ENCODE measurements at places on chromosomes 5 and 9.

DNA sequence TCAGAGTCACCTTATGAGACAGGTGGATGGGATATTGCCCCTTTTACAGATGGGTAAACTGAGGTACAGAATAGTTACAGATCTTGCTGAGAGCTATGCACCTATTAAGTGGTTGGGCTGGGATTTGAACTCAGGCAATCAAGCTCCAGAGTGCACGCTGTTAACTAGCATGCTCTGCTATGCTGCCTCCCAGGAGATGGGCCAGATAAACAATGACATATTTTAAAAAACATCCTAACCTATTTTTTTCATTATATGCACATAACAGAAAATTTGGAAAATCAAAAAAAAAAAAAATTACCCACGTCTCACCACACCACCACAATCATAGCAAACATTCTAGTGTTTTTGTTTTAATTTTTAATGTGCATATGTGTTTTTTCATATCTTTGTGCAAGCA lies 123.4 kb upstream of the STC2 start:
- DNase-seq: no peak

- DNase-seq: no peak
Observed at GRCh38 chr9:84224246-84224645, 116.3 kb downstream of the SLC28A3 start.

- DNase-seq: no peak
Observed at GRCh38 chr5:176702671-176703641, 55.7 kb downstream of the TSPAN17 start.

DNA sequence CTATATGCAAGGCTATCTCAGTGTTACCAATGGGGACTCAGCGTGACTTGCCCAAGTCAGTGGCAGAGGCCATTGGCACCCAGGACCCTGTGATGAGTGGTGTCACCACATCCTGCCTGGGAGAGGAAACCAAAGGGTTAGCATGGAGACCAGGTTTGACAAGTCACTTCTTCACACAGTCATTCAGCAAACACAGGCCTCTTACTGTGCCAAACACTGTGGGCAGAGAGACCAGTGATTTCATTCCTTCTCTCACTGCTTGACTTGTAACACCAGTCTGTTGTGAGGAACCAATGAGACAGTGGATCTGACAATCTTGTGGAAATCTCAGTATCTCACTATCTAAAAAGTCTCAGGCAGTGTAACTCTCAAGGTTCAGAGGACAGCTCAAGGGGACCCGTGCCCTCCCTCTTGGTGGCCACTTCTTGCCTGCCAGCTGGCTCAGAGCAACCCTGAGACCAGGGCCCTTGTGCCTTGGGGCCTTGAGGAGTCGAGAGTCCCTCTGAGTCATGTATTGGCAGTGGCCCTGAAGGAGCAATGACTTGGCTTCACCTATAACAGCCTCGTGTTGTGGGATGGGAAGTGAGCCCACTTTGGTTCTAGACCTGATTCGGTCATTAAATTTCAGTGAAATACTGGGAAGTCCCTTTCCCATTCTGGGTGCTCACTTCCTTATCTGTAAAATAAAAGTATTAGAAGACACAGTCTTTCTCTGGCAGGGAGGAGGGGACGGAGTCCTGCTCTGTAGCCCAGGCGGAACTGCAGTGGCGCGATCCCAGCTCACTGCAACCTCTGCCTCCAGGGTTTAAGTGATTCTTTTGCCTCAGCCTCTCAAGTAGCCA lies 1.6 kb downstream of the FABP6 start:
- no peak for DNase-seq

- no peak for DNase-seq
Observed at GRCh38 chr5:12615141-12615820, 711.0 kb upstream of the CTNND2 start.

- DNase-seq: no peak
Observed at GRCh38 chr5:17277907-17278306, 60.5 kb downstream of the BASP1 start.

GRCh38 chr5:18544421-18544820 lies 910.2 kb downstream of the TAF11L14 start:
- no peak for DNase-seq

DNA sequence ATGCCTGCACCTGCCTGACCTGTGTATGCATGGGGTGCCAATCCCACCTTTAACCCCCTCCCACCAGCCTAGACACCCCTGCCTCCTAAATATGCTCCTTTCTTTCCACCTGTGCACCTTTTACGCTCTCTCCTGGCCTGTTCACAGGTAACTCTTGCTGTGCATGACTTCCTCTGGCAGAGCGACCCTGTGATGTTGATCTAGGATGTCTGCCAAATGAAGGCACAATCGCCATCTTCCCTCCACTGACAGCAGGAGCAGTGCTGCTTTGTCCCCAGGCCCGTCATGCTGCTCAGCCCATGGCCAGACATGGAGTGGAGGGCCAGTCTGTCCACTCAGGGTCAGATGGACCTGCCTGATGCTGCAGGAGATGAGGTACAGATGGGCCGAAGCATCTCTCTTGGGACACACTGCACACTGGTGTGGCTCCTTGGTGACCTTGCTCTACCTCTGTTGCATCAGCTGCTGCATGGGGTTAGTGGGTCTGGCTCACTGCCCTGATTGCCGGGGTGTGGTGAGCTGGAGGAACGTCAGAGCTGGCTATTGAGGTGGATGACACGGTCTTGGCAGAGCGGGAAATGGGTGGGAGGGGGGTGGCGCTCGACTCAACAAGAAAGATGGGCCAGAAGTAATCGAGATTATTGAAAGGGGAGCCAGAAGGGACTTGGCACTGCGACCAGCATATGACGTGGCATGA lies 101.7 kb upstream of the PITX1 start:
- no peak for DNase-seq

GRCh38 chr9:127633216-127633862 lies 21.3 kb downstream of the STXBP1 start:
- no peak for DNase-seq

GRCh38 chr5:133900534-133901270 lies 67.7 kb downstream of the C5orf15 start:
- no peak for DNase-seq

DNA sequence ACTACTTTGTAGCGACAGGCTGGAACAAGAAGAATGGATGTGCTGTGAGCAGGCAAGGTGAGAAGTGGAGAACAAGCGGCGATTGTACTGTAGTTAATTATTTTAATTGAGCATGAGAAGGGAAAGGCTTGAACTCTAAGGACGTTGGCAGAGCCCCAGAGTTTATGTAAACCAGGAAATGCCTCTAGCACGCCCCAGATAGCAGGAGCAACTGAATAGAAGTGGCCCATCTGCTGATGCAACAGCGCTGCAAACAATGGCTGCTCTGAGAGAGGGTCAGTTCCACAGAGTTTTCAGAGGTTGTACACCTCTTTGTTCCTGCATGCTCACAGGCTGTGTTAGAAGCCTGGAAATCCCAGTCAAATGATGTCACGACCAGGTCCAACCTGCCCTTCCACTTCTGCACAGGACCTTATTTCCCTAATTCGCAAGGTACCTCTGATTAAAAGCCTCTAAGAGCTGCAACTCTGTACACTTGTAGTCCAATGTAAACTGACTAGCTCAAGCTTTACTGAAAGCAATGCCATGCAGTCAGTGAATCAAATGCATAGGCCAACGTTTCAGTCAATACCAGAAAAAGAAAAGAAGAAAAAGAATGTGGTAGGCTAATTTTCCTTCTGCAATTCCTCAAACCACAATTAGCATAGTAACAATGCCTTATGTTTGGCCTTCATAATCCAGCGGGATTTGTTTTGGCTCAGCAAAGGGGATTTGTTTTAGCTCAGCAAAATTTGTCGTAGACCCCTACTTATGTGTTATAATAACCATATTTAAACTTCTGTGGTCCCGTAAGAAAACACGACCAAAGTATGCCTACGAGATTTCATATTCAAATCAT lies 119.6 kb upstream of the RETREG1 start:
- peak; percentile 29 for DNase-seq

- no peak for DNase-seq
Observed at GRCh38 chr5:36887532-36887931, 11.0 kb downstream of the NIPBL start.

DNA sequence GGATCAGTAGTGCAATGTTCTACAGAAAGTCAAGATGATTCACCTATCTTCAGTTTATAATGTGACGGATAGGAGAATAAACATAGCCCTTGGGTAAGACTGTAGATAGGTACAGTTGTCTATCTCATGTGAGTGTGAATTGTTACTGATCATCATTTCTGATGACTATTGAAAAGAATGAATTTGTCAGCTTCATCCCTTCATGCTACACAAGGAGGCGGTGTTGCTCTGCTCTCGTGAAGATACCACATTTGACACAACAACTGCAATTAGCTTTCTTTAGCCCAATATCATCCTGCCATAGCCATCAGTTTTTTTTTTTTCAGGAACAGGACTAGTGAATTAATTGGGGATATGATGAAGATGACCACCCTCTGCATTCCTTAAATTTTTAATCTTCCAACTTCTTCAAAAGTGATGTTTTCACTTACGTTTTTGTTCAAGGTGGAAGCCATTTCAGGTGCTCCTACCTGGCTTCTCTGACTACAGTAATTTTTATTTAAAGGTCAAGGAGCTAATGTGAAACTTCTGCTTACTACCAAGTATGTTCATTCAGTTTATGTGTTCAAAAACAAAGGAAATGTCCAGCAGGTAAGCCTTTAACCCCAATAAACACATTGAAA lies 152.9 kb upstream of the MOCS2 start:
- DNase-seq: no peak

DNA sequence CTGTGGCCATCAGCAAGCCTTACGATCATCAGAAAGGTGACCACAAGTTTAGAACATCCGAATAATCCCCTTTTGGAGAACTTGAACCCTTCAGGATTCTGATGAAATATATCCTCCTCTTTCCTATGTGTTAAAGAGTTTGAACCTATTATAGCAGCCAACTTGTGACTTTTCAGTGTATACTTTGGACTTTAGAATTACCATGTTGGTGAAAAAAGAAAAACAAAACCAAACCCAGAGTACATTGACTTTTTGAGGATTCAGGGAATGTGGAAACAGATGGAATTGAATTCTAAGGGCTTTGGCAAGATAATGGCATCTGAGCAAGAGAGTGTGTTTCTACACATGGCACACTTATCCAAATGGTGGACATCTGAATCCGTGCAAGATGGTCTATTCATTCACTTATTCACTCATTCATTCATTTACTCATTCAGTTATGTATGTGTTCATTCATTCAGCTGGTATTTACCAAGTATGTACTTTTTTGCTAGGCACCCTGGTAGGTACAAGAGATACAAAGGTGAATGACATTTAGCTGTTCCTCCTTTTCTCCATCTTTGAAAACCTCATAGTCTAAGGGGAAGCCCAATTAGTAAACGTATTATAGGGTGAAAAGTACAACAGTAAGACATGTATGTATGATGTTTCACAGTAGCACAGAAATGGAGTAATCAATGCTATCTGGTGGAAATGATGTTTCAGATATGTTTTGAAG lies 91.8 kb downstream of the PRDM6 start:
- no peak for DNase-seq

DNA sequence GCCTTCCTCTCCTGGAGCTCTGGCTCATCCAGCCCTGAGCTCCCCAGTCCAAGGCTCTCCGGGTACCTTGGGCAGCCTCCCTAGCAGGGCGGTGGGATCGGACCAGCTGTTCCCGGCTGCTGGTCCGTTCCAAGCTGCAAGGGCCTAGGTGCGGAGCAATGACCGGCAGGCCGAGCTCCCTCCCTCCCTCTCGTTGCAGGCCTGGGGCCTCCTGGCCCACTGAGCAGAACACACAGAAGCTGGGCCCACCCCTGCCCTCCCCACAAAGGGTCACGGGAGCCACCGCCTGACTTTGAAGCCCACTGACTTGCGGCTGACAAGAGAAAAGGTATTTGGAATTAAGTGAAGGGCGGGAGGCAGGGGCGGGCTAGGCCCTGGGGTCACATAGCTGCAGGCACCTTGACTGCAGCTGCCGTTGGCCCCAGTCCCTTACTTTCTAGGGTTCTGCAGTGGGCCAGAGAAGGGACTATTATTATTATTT lies 104.7 kb upstream of the IER5L start:
- DNase-seq: no peak

- DNase-seq: no peak
Observed at GRCh38 chr9:124857533-124858162, 4.1 kb downstream of the RPL35 start.

GRCh38 chr5:74556006-74556405 lies 84.5 kb downstream of the ENC1 start:
- DNase-seq: no peak

DNA sequence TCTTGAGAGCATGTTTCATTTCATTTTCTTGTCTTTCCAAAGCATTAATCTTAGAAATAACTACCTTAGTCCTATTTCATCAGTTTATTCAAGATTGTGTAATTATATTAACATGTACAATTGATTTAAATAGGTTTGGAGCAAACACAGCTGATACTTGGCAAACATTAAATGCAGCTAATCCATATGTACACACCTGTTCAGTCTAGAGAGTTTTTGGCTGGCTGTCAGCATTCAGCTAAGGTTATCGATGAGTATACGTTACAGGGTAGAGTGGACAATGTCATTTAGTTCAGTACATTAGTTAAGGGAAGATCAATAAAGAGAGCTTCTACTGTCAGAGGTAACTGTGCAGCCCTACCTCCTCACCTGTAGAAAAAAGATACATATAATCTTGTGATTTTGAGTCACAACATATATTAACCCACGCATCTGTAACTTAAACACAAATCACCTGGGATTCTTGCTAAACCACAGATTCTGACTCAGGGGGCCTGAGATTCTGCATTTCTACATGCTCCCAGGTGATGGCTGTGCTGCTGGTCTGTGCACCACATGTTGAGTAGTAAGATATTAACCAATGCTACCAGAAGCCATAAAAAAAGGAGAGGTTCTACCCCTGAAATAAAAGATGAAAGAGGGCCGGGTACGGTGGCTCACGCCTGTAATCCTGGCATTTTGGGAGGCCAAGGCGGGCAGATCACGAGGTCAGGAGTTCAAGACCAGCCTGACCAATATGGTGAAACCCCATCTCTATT lies 34.1 kb upstream of the PCA3 start:
- DNase-seq: no peak

DNA sequence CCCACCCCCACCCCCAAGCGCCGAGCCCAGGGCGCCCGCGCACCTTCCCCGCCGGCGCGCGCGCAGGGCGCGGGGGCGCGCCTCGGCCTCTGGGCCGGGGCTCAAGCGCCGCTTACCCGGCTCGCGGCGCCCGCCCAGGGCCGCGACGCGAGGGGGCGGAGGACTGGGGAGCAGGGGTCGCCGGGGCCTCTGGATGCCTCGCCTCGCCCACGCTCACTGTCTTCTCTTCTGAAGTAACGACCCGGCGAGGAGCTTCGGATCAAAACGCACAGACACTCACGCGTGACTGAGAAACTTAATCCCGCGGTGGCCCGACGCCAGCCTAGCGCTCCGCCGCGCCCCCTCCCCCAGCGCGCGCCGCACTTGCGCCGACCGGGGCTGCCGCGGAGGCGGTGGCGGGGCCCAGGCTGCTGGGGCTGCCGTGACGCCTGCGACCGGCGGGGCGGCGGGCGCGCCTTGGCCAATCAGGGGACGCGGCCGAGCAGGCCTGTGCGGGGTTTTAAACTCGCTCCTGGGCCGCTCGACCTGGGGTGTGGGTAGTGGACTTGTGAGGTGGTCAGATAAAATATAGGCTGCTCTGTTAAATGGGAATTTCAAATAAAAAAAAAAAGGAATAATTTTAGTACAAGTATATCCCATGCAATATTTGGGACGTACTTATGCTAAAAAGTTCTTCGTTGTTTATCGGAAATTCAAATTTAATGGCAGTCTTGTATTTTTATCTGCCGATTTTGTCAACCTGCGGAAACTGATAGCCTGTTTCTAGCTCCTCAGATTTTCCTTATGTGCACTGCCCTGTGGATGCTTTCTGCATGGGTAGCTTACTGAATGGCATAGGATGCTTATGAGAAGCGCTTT lies at the start of gene MPDZ:
Gene MPDZ (minus strand): TSS at position 409 of the 858 bp plus-strand sequence. CDS start 29,377 bp downstream, outside the sequence.
- DNase-seq: peak; percentile 87
